Islet precursor cell (in vitro differentiated cells): ENCODE measurements at places on chromosomes 5 and 9.

DNA sequence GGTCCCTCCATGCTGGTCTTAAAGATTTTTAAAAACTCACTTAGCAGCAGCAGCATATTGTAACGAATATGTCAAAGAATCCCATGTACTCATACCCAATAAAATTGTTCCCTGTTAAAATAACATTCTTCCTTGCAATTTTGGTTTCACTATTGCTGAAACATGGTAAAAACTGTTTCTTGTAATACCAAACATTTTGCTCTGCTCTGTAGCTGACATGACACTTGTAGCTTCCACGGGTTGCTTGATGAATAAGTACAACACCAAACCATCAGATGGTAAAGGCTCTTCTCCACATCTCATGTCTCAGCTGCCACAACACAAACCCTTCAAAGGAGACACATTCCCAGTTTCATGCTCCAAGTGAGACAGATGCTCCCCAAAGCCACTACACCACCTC is 180.7 kb upstream of the PTGER4 start:
- DNase-seq, result no peak

- DNase-seq, result no peak
These were observed 227.3 kb downstream of the NMUR2 start for GRCh38 chr5:152177626-152178349.

- DNase-seq, result no peak
These were observed 1.3 kb upstream of the KLHL9 start for GRCh38 chr9:21336457-21336856.

GRCh38 chr9:77463151-77463550 is 185.0 kb downstream of the GNA14 start:
- DNase-seq, result no peak

- DNase-seq, result peak; percentile 73
These were observed 251.4 kb upstream of the TRIM32 start for GRCh38 chr9:116435706-116436105.

GRCh38 chr5:73899055-73899454 is 273.1 kb downstream of the ARHGEF28 start:
- DNase-seq, result no peak

GRCh38 chr5:71969460-71969859 is 137.8 kb upstream of the MAP1B start:
- no peak for DNase-seq

DNA sequence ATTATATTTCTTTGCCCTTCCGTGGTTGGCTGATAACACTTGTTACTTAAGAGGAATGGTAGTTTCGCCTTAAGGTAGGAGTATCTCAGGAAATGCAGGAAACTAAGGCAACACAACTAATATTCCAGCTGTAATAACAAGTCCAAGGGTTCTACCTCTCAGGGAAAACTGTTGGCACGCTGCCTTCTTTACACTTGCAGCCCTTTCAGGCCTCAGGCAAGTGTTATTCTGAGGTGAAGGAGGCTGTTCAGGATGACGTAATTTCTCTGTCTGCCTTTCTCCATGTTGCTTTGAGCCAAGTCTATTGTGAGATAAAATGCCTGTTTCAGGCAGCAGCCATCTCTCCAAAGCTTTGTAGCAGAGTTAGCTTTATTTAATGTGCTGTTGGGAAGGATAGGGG is 38.0 kb downstream of the VCAN start:
- peak; percentile 73 for DNase-seq

- DNase-seq, result no peak
These were observed 306.4 kb downstream of the SLCO4C1 start for GRCh38 chr5:101989659-101990058.
